Activated T-helper 9 cell treated with anti-CD3 and anti-CD28 coated beads, Interleukin-2, amount 50 U/mL, for 16 hours (primary cell): ENCODE measurements at places on chromosomes 4 and X.

GRCh38 chrX:100964362-100964761, 5.1 kb upstream of the ARL13A start:
- no peak for DNase-seq

DNA sequence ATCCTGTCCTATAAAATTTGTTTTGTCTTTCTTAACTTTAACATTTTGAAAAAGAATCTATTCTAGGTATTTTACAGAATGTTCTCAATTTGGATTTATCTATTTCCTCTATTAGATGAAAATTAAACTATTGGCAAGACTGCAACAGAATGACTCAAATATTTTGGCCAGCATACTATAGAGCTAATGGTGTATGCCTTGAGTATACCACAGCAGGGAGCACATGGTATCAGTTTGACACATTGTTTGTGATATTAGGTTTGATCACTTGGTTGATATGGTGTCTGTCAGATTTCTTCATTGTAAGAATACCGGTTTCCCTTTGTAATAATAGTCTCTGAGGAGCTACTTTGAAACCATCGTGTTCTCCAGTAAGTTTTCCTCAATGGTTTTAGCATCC, 87.8 kb upstream of the NPNT start:
- DNase-seq: no peak

GRCh38 chr4:37717576-37717975, 31.4 kb upstream of the RELL1 start:
- no peak for DNase-seq

DNA sequence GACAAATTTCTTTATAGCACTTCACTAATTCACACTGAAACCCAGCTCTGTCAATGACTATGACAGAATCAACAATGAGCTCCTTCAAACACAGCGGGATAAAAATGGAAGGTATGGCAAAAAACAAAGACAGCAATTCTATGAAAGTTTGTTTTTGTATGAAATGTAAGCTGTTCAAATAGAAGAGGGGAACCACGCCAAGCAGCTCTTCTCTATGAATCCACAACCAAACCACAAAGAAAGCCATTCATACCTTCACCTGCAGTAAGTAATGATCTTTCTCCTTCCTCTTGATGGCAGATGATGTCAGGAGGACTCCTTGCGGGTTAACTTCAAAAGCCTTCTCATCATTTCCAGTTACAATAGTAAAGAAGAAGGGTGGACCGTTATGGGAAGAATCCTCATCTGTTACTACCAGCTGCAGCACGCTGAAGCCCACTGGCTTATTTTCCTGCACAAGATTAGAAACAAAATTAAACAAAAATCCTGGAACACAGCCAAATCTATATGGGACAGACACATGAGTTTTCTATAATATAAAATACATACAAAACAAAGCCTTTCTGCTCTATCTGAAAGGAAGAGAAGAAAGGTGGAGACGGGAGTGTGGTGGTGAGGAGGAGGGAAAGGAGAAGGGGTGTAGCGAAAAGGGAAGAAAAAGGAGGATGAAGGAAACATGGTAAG, 48.9 kb upstream of the MTNR1A start:
- DNase-seq: no peak

- DNase-seq: no peak
Observed at GRCh38 chr4:87697945-87698344, 47.9 kb downstream of the DMP1 start.

GRCh38 chr4:105461221-105461620, 12.6 kb downstream of the PPA2 start:
- no peak for DNase-seq

GRCh38 chr4:113146876-113147358, 97.5 kb downstream of the ANK2 start:
- no peak for DNase-seq

- no peak for DNase-seq
Observed at GRCh38 chr4:27128443-27128842, 267.8 kb downstream of the STIM2 start.

- no peak for DNase-seq
Observed at GRCh38 chr4:2413821-2414610, 4.4 kb downstream of the ZFYVE28 start.

DNA sequence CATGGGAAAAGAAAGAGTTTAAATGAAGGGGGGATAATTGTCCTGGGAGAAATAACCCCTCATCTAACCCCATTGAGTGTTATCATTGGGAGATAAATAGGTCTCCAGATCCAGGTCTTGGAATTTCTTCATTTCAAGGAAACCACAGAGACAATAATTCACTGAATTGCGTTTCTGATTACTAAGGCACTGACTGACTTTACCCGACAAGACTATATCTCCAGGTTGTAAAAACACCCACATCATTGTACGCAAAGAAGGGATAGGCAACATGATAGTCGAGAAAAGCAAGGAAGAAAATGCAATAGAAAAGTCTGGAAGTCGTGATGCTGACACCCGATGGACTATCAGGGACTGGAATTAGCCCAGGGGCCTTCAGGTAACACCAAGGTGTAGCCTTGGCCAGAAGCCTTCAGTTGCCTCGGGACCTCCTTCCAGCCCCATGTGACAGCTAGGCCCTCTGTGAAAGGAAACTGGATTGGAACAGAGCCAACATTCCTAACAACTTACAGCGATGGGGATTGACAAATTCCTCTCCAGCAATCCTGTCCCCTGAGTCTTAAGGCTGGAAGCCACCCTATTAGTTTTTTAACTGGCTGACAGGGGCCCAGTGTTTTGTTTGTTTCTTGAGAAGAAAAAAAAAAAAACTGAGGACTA, 46.5 kb upstream of the RAB9B start:
- DNase-seq: no peak

GRCh38 chr4:187840814-187841213, 154.8 kb upstream of the ZFP42 start:
- no peak for DNase-seq

- DNase-seq: no peak
Observed at GRCh38 chr4:30856795-30857564, 136.8 kb downstream of the PCDH7 start.

DNA sequence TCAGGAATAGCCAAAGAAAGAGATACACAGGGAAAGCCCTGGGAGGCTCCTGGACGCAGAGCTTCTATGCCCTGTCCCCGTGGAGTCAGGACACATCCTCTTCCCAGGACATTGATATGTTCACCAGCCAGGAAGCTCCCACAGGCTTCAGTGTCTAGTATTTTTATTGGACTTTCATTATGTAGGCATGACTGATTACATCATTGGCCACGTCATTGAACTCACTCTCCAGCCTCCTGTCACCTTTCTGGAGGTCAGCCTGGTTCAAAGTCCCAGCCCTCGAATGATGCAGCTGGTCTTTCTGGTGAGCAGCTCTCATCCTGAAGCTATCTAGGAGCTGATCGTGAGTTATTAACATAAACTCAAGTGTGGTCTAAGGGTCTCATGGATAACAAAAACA, 104.1 kb downstream of the CPEB2 start:
- DNase-seq: no peak
